ENCODE measurements at places on chromosomes 7 and 10.

- DNase-seq: no peak
Measured at GRCh38 chr10:86102451-86102850, 264.1 kb downstream of the GRID1 start.

- DNase-seq: no peak
Measured at GRCh38 chr7:98719396-98719795, 102.3 kb downstream of the NPTX2 start.

DNA sequence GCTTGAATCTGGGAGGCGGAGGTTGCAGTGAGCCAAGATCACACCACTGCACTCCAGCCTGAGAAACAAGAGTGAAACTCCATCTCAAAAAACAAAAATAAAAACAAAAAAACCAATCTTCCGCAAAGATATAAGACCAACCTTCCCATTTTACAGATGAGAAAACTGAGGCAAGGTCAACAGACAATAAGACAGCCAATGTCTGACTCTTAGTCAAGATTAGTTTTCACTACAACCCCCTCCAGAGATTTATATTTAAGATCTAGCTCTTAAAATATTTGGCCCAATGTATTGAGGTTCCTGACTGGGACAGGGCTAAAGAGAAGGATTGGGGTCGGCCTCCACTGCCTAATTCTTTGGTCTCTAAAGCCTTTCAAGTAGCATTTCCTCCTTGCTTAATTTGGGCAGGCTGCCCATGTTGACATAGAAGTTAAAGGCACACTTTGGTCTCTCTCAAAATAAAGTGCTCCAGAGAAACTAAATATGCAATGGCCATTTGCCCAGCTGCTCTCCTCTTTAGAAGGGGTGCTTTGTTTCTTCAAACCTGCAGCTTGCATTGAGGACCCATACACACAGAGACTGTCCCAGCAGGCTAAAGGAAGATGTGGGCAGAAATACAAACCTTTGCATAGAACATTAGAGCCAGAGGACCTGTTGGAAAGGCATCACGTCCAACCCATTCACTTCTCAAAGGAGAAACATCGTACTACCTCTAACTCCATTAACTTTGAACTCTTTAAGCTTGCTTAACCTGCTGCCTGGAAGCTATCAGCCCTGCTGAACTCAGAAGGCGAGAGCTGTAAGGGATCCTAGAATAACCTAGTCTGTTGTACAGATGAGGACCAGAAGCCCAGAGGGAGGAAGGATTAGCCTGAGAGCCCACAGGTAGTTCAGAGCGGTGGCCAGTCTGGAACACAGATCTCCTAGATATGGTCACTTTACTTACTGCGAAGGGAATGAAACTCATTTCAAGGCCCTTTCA, 3.9 kb downstream of the TECTB start:
- no peak for DNase-seq

DNA sequence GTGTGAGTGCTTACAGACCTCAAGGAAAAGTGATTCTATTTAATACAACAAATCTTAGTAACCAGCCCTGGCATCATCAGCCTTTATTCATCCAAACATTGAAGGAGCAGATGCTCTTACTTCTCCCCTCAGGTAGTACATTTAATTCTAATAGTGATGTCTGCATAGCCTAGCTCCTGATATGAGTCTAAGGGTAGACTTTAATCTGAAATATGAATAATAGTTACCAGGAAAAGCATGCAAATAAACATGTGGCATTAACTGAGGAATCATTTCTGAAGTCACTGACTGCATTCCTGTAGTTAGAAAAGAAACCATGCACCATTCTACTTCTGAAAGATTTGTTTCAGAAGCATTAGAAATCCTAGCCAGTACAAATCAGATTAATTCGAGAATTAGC, 25.7 kb upstream of the LMBR1 start:
- DNase-seq: no peak

- no peak for DNase-seq
Measured at GRCh38 chr10:1670541-1671365, 66.6 kb downstream of the ADARB2 start.

GRCh38 chr7:36967387-36967786, 243.1 kb upstream of the AOAH start:
- peak; percentile 92 for DNase-seq

- DNase-seq: no peak
Measured at GRCh38 chr10:86580521-86580891, 58.9 kb upstream of the WAPL start.

GRCh38 chr7:7897509-7897908, 71.1 kb upstream of the GLCCI1 start:
- DNase-seq: no peak

GRCh38 chr10:100998991-100999741, 442 bp upstream of the LZTS2 start:
- peak; percentile 79 for DNase-seq

DNA sequence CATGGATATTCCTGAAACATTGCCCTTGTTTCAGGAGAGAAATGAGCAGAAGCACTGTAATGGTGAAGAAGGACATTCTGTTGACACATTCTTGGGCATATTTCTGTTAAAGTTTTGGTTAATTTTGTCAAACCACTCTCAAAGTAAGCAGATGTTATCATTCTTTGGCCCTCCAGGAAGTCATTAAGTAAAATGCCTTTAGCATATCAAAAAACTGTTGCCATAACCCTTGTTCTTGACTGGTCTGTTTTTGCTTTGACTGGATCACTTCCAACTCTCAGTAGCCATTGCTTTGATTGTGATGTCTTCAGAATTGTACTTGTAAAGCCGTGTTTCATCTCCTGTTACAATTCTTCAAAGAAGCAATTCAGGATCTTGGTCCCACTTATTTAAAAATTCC, 404.3 kb upstream of the LRRTM3 start:
- no peak for DNase-seq

DNA sequence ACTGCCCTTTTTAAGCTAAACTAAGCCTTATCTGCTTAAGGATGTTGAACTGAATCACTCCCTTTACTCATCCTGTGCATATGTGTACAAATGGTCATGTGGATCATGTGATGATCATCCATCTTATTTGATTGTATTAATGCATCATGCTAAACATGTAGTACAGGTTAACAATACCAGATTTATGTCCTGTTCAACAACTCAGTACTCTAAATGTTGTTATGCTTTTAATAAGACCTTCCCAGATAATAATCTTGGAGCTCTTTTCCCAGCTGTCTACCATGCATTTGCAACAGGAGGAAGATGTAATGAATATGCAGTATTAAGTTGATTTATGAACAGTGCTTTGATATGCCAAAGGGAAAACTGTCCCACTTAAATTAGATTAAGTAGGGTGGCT, 318.0 kb downstream of the BICC1 start:
- no peak for DNase-seq

- no peak for DNase-seq
Measured at GRCh38 chr7:110675383-110676103, 415.4 kb upstream of the LRRN3 start.

Measured in H54 (cell line).